ENCODE measurements at places on chromosomes 16 and 17. TPM values are rescaled to one million over a fixed set of nuclear protein-coding genes. Genes with fewer than 3 reads are reported as not detected.

PPY gene
- polyA plus RNA-seq: 0.34 TPM

EFTUD2 gene
- 119 TPM for polyA plus RNA-seq

KRTAP4-6 gene
- polyA plus RNA-seq: not detected

OSGIN1 gene
- 0.50 TPM for polyA plus RNA-seq

ARL5C gene
- not detected for polyA plus RNA-seq

CLEC3A gene
- polyA plus RNA-seq: not detected

PDIA2 gene
- polyA plus RNA-seq: 1.2 TPM

GSDMA gene
- 3.7 TPM for polyA plus RNA-seq

PIK3R5 gene
- 2.1 TPM for polyA plus RNA-seq

ATF7IP2 gene
- 11.0 TPM for polyA plus RNA-seq

TNFRSF13B gene
- polyA plus RNA-seq: not detected

XYLT1 gene
- 7.1 TPM for polyA plus RNA-seq

ITGB3 gene
- 16.9 TPM for polyA plus RNA-seq

CD300A gene
- 3.1 TPM for polyA plus RNA-seq

ADAP2 gene
- polyA plus RNA-seq: 3.5 TPM

CCT6B gene
- polyA plus RNA-seq: 5.1 TPM

CRYBA1 gene
- not detected for polyA plus RNA-seq

CACNG5 gene
- polyA plus RNA-seq: 3.8 TPM

ODAD4 gene
- 2.0 TPM for polyA plus RNA-seq

MYH1 gene
- 0.04 TPM for polyA plus RNA-seq

Measured in left renal pelvis (tissue), 4 donors.